Small intestine (tissue), 16 donors: ENCODE measurements at places on chromosomes 7 and 10. TPM values are rescaled to one million over a fixed set of nuclear protein-coding genes. Genes with fewer than 3 reads are reported as not detected.

The GPC2 gene
- polyA plus RNA-seq: 0.94 TPM

DNA sequence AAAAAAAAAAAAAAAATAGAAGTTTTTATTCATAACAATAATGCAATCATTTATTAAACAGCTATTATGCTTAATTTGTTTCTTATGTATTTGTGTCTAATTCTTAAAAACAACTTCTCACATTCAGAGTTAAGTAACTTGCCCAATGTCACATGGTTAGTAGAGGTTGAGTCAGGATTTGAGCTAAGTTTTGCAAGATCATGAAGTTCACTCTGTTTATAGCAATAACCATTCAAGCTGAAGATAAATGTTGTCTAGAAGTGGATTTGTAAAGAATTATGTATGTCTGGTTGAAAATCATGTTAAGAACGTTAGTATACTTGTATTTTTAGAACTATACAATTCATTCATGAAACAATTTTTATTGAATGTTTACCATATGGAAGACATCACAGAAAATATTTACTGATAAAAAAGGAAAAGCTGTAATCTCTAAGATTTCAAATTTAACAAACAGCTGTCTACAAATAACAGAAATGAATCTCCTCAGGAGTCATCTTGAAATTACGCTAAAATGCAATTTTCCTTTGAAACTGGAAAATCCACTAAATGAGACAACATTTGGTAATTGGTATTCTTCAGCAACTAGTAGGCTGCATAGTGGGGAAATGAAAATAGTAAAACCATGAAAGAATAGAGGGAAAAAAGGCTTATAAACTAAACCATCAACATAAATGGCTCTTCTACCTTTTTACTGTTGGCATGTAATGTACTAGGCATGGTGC is 70.5 kb upstream of the AHR start:
- no peak overlapping the region for H3K27ac ChIP-seq
- H3K36me3 ChIP-seq: no peaks in the 10 kb centered on the region
- no peaks in the 10 kb centered on the region for H3K27me3 ChIP-seq
- no peaks in the 10 kb centered on the region for H3K4me1 ChIP-seq
- DNase-seq: no peak

DNA sequence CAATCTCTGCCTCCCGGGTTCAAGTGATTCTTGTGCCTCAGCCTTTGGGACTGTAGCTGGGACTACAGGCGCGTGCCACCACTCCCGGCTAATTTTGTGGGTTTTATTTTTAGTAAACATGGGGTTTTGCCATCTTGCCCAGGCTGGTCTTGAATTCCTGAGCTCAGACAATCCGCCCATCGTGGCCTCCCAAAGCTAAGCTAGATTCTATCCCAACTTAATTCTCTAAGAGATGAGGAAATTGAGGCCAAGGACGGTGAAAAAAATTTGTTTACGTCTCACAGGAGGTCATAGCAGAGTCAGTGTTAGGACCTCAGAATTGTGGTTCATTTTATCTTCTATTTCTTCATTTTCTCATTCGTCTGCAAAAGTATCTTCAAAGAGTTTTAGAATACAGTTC is 6.1 kb downstream of the CCAR1 start:
- H3K4me1 ChIP-seq: peaks cover 6% of the 10 kb centered on the region
- H3K4me3 ChIP-seq: no peak overlapping the region
- no peak for DNase-seq
- H3K27ac ChIP-seq: no peak overlapping the region
- no peaks in the 10 kb centered on the region for H3K27me3 ChIP-seq
- H3K36me3 ChIP-seq: peaks cover 13% of the 10 kb centered on the region

The CFAP43 gene
- not detected for polyA plus RNA-seq

DNA sequence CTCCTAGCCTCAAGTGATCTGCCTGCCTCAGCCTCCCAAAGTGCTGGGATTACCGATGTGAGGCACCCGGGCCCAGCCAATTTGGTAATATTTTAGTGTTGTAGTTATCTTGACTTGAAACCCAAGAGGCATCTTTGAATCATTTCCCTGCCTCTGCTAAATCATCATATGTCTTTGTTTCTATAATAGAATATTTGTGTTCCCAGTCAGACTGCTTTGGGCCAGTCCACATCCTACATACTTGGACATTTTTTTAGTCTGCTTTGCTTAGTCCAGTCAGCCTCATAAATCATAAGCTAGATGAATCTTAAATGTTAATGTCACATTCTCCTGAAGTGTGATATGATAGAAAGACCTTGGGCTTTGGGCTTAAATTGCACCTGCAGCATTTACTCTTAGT is 5.9 kb downstream of the STAM start:
- peaks cover 5% of the 10 kb centered on the region for H3K4me1 ChIP-seq
- no peaks in the 10 kb centered on the region for H3K36me3 ChIP-seq
- H3K27ac ChIP-seq: no peak overlapping the region
- H3K27me3 ChIP-seq: no peaks in the 10 kb centered on the region

The DNAJC1 gene
- polyA plus RNA-seq: 20.6 TPM

- peaks cover 12% of the 10 kb centered on the region for H3K4me1 ChIP-seq
- no peaks in the 10 kb centered on the region for H3K27me3 ChIP-seq
- H3K27ac ChIP-seq: no peak overlapping the region
- H3K4me3 ChIP-seq: no peak overlapping the region
- DNase-seq: no peak
Measured at GRCh38 chr7:5443678-5444077, 20.0 kb upstream of the TNRC18 start.

DNA sequence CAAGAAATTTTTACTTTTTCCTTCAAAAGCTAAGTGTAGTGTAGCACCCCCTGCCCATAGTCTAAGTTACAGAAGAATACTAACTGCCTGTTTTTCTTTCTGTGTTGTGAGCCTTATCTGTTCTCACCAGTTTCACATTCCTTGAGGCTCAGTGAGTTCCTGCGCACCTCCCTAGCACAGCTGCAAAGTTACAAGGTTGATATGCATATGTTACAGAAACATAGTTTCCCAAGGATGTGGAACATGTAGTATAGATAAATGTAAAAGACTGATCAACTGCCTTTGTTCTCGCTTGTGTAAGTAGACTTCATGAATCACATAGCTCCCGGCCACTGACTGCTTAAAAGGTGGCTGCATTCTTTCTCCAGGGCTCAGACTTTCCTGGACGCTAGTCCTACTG is 6.7 kb upstream of the ZNF33B start:
- no peaks in the 10 kb centered on the region for H3K4me1 ChIP-seq
- H3K27me3 ChIP-seq: no peaks in the 10 kb centered on the region
- DNase-seq: peak; percentile 50
- no peak overlapping the region for H3K27ac ChIP-seq
